ENCODE measurements at places on chromosomes 6 and 20.

GRCh38 chr6:119479860-119480655 lies 130.5 kb upstream of the MAN1A1 start:
- DNase-seq: peak; percentile 14

- DNase-seq: peak; percentile 69
These were observed 195.2 kb downstream of the BACH2 start for GRCh38 chr6:90101403-90101802.

DNA sequence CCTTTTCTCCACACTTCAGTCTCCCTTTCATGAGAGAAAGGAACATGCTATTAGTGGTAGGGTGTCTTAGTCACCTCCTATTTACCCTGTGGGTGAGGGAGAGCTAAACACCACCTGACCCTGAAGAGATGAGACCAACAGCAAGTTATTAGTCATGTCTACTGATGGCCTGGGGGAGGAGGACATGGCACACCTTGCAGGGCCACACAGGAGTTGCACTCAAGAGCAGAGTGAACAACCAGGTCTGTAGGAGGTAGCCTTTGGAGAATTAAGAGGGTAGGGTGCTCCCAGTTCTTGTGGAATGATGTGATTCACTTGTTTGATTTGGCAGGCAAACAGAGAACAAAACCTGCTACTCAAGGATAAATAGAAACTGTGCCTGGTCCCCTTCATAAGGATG lies 82.7 kb upstream of the FABP7 start:
- no peak for DNase-seq

GRCh38 chr6:148892247-148892646 lies 145.4 kb downstream of the UST start:
- DNase-seq: no peak

- no peak for DNase-seq
These were observed 348.0 kb downstream of the CDH4 start for GRCh38 chr20:61600016-61600415.

DNA sequence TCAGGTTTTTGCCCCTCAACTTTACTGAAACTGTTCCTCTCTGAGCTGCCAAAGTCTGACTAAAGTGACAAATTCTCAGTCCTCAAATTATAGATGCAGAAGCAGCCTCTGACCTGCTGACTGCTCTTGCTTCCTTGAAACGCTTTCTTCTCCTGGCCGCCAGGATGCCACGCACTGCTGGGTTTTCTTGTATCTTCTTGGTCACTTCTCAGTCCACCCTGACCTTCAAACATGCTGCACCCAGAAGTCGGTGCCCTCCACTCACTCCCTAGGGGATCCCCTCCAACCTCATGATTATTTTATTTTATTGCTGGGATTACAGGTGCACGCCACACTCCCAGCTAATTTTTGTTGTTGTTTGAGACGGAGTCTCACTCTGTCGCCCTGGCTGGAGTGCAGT lies 24.7 kb downstream of the SYNJ2 start:
- no peak for DNase-seq

DNA sequence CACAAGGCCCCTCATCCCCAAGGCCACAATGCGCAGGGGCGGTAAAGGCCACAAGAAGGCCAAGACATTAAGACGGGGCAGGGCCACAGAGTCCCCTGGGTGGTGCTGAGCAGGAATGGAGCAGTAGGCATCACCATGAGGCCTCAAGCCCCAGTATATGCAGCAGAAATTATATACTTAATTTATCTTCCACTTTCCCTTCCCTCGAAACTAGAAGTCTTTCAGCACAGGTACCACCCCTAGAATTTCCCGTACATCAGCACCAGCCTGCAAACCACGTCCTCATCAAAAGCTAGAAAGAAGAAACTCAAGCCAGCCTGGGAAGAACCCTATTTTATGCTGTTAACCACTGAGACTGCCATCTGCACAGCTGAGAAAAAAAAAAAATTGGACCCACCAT lies 89.4 kb downstream of the PLG start:
- no peak for DNase-seq

DNA sequence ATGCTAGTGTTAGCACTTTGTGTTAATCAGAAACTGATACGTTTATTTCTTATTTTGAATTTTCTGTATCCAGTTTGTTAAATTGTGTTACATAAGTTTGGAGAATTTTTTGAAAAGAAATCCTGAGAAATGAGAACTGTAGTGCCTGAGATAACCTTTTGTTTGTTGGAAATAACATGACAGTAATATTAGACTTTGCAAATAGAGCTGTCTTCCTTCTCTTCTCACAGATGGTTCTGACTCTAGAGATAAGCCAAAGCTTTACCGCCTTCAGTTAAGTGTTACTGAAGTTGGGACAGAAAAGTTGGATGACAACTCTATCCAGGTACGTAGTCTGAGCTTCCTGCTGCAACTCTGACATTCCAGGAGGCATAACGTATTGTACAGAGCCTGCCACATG lies 69.9 kb downstream of the AFDN start:
- DNase-seq: no peak

- no peak for DNase-seq
These were observed 54.1 kb downstream of the UBE2V1 start for GRCh38 chr20:50058662-50059402.

DNA sequence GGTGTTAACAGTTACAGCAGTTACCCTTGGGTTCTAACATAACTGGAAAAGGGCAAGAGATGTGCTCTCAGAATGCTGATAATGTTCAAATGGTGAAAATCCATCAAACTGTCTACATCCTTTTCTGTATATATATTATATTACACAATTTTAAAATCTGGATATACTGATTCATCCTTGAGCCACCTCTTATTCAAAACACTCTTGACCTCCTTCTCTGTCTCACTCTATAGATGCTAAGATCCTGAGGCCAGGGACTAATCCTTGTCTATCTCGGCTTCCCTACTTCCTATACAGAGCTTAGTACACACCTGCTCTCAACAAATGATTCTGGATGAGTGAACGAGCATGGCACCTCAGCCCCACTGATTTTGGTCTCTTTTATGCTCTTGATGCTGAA lies 47.3 kb downstream of the HIVEP2 start:
- DNase-seq: no peak

- DNase-seq: peak; percentile 91
These were observed 282.1 kb downstream of the UST start for GRCh38 chr6:149028767-149029405.

DNA sequence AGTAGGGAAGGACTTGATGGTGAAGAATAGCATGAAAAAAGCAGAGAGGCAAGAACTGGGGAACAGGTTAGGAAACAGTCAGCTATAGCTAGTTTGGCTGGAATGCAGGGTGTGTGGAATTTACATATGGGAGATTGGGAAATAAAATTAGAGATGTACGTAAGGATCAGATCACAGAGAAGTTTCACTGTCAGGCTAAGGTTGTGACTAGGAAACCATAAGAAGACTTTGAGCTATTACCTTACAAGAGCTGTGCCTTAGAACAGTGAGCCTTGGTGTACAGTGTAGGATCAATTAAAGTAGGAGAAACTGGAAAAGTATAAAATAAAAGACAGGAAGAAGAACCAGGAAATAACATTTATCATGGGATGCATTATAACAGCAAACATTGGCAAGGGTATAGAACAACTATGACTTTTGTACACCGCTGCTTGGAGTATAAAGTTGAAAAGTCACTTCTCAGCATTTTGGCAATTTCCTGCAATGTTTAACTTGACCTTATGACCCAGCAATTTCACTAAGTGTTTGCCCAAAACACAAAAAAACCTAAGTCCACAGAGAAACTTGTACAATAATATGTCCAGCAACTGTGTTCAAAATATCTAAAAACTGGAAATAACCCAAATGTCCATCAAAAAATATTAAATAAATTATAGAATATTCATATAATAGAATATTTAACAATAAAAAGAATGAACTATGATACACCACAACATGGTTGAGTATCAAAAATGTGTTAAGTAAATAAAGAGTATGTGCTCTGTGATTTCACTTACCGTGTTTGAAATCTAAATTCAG lies 31.2 kb upstream of the SPTLC3 start:
- no peak for DNase-seq

GRCh38 chr6:168451805-168452517 lies 11.0 kb downstream of the SMOC2 start:
- DNase-seq: no peak

DNA sequence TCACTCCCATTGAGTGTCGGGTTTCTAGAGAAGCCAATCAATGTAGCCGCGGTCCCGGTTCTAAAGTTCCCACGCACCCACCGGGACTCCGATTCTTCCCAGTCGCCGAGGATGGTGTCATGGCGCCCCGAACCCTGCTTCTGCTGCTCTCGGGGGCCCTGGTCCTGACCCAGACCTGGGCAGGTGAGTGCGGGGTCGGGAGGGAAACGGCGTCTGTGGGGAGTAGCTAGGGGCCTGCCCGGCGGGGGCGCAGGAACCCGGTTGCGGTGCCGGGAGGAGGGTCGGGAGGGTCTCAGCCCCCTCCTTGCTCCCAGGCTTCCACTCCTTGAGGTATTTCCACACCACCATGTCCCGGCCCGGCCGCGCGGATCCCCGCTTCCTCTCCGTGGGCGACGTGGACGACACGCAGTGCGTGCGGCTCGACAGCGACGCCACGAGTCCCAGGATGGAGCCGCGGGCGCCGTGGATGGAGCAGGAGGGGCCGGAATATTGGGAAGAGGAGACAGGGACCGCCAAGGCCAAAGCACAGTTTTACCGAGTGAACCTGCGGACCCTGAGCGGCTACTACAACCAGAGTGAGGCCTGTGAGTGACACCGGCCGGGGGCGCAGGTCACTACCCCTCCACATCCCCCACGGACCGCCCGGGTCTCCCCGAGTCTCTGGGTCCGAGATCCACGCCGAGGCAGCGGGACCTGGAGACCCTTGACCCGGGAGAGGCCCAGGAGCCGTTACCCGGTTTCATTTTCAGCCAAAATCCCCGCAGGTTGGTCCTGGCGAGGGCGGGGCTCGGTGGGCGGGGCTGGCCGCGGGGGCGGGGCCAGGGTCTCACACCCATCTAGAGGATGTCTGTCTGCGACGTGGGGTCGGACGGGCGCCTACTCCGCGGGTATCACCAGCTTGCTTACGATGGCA lies 35.2 kb upstream of the HLA-G start:
- DNase-seq: no peak

- DNase-seq: no peak
These were observed 155.3 kb downstream of the ZMYND8 start for GRCh38 chr20:47201074-47201730.
